ENCODE measurements at places on chromosomes 7 and 10.

DNA sequence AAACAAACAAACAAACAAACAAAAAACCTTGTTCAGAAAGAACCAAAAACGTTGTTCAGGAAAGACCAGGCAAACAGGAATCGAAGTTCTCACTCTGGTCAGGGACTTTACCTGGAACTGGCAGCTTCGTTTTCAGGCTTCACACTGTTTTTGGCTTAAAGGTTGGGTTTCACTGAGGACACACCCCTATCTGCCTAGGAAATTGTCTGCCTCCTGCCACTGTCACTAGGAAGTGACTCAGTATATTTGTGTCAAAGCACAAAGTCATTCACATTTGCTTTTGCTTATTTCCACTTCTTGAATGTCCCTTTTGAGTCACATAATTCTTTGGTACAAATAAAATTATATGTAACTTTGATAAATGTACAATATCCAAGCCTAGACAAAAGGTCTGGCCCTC, 37.9 kb downstream of the PNLIPRP3 start:
- DNase-seq = no peak

DNA sequence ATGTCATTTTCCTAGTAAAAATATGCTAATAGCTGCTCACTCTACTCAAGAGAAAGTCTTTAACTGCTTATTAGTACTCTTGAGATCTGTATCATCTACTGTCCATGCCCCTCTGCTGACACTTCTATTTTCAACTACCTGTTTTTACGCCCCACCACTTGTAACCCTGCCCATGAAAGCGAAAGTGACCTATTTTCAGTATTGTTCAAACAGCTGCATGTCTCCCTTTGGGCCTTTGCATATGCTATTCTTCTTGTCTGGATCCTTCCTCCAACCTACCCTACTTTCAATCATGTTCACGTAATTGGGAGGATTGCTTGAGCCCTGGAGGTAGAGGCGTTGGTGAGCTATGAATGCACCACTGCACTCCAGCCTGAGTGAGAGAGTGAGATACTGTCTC, 1481.3 kb downstream of the GATA3 start:
- no peak for DNase-seq

- DNase-seq = no peak
Observed at GRCh38 chr7:31110331-31111108, 58.4 kb downstream of the ADCYAP1R1 start.

DNA sequence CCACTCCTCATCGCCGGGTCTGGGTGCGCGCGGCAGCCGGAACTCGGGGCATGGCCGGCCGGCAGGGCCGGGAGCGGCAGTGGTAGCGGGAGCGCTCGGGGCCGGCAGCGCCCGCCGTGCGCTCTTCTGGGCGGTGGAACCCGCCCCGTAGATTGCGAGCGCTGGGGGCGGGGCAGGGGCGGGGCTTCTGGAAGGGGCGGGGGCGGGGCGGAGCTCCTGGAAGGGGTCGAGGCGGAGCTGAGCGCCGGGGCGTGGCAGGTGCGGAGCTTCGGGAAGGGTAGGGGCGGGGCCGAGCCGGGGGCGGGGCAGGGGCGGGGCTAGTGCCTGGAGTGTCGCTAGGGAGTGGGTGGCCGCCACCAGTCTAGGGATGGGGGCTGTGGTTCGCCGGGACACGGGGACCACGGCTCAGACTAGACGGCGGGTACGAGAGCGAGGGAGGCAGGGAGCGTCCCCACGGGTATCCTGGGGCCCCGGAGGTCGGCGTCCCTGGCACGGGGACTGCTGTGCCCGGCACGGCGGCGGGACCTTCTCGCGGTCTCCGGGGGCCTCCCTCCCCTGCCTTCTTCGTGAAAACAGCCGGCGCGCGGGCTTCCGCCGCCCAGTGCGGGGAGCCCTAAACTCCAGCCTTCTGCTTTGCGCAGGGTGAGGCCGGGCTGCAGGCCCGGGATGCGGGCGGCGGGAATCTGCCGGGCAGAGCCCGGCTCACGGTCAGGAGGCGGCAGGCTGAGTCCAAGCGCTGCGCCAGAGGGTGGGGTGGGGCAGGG, at the start of gene STK32C:
STK32C (minus strand) TSS at position 128 of the 764 bp plus-strand sequence; CDS start at position 11, 117 bp downstream.
- DNase-seq = peak; percentile 89

- DNase-seq = no peak
Observed at GRCh38 chr7:94940241-94940640, 32.8 kb downstream of the PPP1R9A start.

DNA sequence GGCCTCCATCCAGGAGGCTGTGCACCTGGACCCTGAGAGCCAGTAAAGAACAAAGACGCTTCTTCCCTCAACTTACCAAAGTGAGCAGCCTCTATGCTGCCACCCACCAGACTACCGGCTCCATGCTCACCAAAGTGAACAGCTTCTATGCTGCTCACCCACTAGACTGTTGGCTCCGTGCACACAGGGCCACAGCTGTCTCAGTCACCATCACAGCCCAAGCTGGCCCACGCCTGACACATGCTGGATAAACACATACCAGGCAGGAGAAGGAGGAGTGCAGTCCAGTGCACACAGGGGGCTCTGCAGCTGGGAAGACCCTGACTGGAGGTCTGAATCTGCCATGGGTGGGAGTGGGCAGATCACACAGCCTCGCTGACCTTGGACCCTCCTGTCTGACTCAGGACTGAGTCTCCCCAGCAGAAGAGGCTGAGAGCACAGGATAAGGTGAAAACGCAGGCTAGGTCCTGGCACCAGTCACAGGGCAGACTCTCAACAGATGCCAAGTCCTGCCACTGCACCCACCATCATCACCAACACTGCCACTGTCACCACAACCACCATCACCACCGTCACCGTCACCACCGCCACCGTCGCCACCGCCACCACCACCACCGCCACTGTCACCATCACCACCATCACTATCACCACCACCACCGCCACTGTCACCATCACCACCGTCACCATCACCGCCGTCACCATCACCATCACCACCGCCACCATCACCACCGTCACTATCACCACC, 130.9 kb downstream of the MAD1L1 start:
- DNase-seq = no peak

DNA sequence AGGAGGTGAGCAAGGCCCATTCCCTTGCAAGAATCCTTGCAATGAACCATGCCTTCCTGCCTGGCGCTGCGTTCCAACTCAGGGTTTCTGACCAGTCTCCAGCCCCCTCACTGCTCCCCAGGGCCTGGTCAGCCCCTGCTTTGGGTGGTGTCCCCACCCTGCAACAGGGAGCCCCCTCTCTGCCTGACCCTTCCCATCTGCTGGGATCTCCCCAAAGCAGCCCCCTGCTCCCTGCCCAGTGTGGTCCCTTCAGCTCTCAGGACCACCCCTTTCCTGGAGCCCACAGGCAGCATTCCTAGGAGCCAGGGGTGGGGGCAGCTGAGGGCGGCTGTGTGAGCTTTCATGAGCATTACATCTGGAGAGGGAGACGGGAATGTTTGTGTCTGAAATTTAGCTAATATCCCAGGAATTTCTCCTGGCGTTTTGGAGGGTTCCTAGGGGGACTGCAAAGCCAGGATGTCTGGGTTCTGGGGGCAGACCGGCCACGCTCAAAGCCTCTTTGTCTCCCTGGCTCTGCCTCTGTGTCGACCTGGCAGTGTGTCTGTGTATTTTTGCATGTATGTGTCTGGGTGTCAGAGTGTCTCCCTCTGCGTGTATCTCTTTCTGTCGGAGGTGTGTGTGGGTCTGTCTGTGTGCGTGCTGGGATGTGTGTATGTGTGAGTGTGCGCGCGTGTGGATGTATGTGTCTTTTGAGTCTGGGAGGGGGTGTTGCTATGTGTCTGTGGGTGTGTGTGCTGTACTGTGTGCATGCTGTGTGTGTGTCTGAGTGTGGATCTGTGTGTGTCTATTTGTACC, 300.5 kb upstream of the ZMIZ1 start:
- peak; percentile 59 for DNase-seq

DNA sequence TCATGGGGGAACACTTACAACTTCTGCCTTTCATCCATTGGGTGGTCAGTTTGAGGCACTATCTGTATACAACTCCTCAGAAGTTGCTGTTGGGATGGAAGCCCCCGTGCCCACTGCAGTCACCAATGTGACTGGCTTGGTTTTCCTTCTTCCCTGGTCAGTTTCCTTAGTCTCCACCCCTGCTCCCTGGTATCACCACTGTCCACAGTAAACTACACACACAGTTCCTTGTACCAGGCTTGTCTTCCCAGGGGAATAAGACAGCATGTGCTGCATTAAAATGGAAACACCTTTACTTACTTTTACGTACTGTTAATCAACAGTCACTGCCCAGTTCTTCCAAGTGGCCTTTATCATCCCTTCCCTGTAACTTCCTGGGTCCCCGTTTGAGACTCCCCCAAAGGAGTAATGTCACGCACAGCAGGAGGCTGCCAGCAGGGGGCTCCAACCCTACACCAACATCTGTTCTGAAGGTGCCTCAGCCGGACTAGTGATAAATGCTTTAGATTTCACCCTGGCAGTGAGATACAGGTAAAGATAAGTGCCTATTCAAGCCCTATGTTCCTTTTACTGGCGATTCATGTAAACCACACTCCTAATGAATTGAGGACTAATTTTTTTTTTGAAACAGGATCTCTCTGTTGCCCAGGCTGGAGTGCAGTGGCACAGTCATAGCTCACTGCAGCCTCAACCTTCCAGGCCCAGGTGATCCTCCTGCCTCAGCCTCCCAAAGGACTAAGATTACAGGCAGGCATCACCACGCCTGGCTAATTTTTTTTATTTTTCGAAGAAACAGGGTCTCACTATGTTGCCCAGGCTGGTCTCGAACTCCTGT, 45.3 kb upstream of the PIK3AP1 start:
- DNase-seq = peak; percentile 37

DNA sequence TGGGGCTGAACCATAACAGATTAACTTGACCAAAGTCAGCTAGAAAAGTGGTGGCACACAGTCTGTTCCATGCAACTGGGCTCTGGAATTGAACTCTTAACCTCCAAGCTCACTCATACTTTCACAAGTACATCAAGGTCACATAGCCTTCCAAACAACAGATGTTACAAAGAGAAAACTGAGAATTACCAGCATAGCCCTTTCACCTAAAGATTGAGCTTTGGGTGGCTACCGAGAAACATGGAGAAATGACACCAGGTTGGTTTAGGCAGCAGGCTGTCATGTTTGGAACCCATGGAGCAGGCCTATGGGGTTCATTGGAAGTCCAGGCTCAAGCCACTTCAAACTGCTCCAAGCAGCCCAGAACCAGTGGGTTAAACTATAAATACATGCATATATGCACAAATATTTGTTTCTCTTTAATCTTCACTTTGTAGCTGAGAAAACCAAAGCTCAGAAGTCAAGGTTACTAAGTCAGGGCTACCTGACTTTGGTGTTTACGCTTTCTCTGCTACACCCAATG, 59.1 kb downstream of the MALSU1 start:
- no peak for DNase-seq

DNA sequence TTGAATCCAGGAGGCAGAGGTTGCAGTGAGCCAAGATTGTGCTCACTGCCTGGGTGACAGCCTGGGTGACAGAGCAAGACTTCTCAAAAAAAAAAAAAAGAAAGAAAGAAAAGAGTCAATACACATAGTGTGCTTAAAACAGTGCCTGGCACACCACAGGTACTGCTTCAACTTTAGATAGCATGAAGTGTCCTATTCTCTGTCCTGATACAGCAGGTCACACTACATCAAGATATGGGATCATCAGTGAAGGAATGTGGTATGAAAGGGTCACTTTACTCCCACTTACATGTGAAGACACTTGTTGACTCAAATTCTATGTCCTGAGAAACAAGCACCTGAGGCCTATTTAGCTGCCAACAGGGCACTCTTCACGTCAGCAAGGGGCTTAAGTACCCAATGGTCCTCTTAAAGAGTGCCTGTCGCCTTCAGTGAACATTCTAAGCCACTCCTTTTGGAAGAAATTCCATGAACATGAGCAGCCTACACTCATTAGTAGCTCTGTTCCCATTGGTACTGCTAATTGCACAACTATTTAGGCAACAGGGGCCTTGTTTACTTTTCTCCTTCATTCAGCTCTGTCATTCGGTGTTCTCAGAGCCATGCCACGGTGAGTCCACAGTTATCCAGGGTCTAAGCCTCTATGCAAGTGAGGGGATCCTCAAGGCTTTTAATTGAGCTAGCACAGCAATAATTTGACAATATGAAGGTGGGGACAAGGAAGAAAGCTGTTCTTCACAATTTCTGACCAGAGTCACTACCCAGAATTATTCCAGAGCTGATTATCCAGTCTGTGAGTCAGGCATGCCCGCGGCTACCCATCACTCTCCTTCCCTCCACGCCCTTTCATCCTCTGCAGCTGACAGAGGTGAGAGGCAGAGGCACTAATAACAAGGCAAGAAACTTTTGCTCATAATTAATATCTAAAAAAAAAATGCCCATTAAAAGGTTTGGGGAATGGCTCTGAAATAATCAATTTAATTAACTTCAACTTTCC, 56.6 kb upstream of the PTN start:
- DNase-seq = peak; percentile 55

DNA sequence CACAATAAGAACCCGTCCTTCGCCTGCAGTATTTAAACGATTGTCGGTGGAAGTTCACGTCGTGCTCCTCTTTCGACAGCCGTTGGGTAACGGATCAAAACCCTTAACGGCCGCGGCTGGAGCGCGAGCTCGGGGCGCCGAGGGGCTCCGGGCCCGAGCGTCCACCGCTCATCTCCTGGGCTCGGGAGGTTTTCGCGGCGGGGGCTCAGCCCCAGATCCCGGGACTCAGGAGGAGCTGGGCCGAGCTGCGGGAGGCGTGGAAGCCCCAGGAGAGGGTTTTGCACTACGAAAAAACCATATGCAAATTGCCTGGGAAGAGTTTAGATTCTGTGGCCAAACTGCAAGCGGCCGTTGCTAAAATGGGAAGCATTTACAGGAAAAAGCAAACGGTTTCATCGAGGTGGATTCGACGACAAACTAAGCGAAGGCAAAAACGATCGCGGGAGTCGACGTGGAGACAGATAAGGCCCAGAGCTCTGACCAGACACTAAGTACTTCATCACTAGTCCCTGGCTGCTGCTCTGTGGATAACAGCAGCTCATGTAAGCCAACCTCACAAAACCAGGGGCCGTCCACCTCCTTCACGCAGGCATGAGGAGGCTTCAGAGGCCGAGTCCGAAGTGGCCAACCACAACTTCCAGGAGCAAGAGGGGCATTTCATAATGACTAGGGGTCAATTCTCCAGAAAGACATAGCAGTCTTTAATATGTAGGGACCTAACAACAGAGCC, 129.7 kb downstream of the MARCHF5 start:
- DNase-seq = no peak

DNA sequence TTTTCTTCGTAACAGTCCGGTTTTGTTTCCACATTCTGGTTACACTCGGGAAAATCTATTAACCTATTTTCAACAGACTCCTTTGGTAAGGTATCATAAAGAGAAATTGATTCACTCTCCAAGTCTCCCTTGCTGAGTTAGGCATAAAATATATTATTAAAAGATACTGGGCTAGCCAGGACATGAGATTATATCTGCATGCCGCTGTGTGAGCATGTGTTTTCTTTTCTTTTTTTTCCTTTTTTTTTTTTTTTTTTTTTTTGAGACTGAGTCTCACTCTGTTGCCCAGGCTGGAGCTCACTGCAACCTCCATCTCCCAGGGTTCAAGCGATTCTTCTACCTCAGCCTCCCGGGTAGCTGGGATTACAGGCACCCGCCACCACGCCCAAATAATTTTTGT, 23.0 kb upstream of the SFMBT2 start:
- DNase-seq = no peak

DNA sequence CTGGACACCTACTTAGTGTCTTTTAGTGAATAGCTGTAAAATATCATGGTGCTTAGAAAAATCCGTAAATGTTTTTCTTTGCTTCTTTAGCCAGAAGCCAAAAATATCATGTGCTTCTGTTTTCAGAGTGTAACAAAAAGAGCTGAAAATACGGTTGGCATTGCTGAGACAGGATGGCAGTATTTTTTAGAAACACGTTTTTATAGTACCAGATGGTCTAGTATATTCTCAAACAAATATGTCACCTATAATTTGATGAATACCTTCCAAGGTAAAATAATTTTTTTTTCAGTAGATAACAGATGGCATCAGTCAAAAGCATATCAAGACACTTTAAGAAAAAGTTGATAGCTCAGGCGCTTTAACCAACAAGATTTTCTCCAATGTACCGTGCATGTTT, 326.6 kb downstream of the PHF14 start:
- DNase-seq = no peak
